ENCODE measurements at places on chromosomes 5 and 9.

DNA sequence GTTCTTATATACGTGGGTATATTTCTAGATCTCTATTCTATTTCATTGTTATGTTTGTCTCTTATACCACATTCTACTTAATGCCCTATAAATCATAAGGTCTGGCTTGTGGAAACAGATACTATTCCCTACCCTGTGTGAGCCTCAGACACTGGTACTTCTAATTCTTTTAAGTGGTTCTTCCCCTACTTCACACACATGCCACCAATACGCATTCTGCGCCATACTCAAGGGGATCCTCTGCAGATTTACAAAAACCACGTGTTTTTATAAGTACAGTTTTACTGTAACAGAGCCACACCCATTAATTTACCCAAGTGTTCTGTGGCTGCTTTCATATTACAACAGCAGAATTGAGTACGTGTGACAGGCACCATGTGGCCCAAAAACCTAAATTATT lies 195.6 kb downstream of the SAXO1 start:
- DNase-seq: no peak

- no peak for DNase-seq
Measured at GRCh38 chr5:137478043-137478442, 21.1 kb downstream of the SPOCK1 start.

DNA sequence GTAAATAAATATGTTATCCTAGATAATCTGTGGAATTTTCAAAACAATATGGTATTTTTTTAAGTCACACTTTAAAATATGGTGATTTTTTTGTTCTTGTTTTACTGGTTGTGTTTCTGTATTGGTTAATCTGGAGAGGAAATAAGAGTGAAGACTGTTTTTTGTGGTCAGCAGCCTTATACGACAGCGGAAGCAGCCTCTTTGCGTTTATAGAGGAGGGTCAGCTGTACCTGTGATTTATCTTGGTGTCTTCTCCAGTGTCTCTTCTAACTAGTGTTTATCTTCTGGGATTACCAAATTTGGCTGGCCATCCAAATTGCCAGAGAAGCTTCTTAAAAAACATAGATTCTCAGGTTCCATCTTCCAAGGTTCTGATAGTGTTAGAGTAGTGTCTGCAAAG lies 58.7 kb downstream of the ICE1 start:
- no peak for DNase-seq

DNA sequence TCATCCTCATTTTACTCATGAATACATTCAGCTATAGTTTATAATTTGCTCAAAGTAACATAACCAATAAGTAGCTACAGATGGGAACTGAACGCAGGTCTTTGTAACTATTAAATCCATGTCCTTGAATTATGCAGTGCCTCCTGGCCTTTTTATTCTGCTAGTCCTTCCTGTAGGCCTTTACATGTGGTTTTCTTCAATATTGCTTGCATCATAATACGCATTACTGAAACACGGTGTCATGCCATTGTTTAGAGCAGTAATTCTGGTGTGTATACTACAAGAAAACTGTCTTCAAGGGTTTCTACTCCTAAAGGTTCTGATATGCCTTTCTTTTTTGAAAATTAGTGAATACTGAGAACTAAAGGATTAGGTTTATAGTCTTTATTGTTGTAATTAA lies 20.7 kb downstream of the CWC27 start:
- no peak for DNase-seq

DNA sequence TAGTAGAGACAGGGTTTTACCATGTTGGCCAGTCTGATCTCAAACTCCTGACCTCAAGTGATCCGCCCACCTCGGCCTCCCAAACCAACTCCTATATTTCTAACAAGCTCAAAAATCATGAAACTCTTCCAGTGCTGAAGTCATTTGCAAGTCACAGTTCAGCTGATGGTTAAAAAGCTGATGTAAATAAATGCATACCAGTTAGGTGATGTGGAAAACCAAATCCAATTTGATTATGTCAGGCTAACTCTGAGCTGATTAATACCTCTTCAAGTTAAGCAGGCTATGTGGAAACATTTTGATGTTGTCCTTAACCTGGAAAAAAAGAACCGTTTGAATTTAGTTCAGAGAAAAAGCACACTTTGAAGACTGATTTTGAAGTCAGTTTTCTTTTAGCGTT lies 51.0 kb downstream of the TMEM252 start:
- no peak for DNase-seq

- DNase-seq: peak; percentile 18
Measured at GRCh38 chr5:140632366-140633020, 482 bp downstream of the CD14 start.

DNA sequence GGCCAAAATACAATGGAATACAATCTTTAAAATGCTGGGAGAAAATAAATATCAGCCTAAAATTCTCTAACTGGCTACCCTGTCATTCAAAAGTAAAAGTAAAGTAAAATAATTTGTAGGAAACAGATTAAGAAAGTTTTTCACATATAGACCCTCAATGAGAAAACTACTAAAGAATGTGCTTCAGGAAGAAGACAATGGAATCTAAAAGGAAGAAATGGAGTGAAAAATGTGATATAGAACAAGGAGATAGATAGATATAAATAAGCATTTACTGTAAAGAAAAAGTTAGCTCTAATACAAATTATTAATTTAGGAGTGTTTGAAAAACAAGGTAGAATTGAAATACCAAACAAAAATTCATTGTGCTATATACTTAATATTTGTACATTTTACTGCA lies 368.6 kb upstream of the MPDZ start:
- no peak for DNase-seq

GRCh38 chr5:909086-909485 lies 16.4 kb downstream of the TRIP13 start:
- no peak for DNase-seq

GRCh38 chr9:130043654-130044623 lies 950 bp upstream of the FNBP1 start:
- no peak for DNase-seq

- no peak for DNase-seq
Measured at GRCh38 chr5:132471944-132472343, 18.6 kb downstream of the IRF1 start.

DNA sequence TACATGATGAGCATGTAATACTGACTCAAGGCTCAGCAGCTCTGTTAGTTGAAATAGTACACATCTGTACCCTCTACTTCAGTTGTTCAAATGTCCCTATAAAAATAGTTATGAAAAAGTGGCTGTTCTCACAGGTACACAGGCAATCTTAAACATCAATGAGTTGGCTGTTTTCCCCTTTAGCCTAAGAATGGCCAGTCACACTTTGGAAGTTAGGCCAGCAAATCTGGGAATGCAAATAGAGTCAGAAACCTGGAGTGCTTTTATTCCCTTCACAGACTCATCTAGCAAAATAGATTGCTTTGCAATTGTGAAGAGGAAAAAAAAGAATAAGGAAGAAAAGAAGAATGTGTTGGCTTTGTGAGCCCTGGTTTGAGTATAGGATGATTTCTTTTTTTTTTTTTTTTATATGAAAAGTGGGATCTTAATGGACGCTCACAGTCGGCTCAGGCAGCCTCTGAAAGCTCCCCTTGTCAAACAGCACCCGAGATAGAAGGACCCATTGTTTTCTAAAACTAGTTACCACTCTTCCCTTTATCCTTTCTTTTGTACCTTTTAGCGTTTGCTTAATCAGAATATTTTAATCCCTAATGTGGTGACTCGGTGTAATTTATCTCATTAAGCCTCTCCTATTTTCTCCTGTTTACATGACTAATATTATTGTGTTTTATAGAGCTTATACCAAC lies 27.9 kb upstream of the TLE1 start:
- no peak for DNase-seq

GRCh38 chr5:5634817-5635216 lies 212.3 kb downstream of the ICE1 start:
- no peak for DNase-seq

DNA sequence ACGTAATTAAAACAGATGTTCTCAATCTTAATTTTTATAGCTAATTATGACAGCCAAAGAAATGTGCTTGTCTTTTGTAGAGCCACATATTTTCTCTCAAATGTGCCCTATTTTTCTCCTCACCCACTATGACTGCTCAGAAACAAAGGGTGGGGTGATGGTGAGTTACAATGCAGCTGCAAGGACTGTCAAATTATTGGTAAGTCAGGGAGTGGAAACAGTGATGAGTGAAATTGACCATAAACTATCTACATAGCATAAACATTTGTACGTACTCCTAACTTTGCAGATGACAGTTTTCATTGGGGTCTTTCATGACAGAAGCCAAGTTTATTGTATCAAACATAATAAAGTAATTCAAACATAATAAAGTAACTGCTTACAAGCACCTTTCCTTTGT lies 215.9 kb downstream of the MCTP1 start:
- no peak for DNase-seq

GRCh38 chr5:116669261-116670031 lies 94.8 kb upstream of the SEMA6A start:
- no peak for DNase-seq

GRCh38 chr9:2727966-2728613 lies 10.8 kb downstream of the KCNV2 start:
- DNase-seq: no peak

DNA sequence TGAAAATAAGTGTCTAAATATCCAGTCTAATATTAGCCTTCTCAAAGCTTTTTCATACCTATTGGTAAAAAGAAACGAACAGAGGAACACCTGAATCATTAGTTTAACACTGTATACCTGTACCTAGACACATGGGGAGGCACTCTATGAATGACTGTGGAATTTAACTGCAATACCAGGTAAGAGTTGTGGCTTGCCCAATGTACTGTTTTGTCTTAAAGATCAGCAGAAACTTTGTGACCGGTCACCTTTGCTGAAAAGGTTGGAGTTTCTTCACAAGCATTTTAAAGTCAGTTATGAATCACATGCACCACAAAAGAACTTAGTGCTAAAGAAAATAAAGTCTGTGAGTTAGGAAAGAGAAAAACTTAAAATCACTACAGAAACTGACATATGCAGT lies 2.4 kb downstream of the PGGT1B start:
- DNase-seq: no peak

GRCh38 chr5:22567983-22568382 lies 285.2 kb downstream of the CDH12 start:
- DNase-seq: no peak

DNA sequence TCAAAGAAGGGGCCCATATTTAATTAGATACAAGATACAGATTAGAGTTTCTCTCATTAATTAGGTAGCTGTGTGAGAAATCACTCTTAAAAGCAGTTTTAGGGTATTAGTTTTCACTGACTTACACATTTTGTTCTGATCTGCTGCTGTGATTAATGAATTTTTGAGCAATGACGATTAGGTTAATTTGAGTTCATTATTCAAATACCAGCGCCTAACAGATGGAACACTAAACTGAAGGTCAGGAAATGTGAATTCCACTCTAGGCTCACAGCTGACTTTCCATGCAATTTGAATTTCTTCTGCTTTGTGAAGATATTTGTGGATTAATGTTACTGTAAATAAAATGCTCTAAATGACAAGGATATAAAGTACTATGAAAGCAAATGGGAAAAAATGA lies 380.6 kb downstream of the ADGRV1 start:
- DNase-seq: no peak

GRCh38 chr5:78492224-78492623 lies 131.8 kb downstream of the SCAMP1 start:
- no peak for DNase-seq

DNA sequence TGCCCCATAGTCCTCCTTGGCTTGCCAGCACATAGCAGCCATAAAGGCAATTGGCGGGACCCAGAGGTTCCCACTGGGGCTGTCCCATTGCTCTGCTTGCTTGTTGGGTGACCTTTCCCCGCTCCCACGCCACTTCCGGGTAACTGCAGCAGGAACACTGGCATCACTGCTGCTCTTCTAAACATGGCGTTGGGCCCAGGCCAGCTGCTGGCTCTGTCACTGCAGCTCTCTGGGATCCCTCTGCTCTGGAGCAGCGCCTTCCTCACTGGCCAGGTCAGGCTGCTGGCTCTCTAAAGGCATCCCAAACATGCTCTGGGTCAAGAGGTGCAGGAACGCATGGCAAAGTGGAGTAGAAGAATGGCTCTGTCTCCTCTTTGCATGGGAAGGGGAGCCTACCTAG lies 92.9 kb downstream of the DRD1 start:
- DNase-seq: no peak

DNA sequence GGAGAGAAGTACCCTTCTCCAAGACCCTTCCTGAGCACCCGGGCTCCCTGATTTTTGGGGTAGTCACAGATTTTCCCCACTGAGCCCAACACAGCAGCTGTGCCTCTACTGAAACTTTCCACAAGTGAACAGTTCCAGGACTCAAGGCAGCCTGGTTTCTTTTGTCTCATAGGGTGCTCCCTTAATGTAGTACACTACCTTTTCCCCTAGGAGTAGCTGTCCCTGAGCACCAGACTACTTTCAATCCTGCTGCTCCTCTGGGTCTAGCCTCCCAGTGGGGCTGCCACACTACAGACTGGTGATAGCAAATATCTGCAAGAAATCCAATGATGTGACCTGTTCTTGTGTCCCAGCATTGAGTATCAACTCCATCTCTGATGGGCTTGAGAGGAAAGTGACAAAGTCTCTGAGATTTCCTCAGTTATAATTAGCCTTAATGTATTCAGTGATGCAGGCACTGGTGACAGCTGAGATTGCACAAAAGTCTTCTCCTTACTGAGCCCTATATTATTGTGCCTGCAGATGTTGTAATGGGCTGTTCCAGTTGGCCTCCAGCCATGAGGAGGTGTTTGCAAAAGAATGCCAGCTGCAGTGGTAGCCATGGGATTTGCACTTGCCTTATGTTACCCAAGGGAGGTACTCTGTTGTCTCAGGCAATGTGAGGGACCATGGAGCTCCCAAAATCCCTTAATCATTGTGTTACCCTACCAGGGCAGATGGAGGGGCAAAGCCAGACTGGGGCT lies 1802.5 kb downstream of the EFNA5 start:
- DNase-seq: no peak

All from stimulated activated CD8-positive, alpha-beta memory T cell treated with anti-CD3 and anti-CD28 coated beads, Interleukin-4, amount 100 ng/mL, for 4 hours (primary cell).